ENCODE measurements at places on chromosomes 1 and 21.

GRCh38 chr1:167749741-167750140 lies 28.0 kb downstream of the MPZL1 start:
- no peak for DNase-seq

DNA sequence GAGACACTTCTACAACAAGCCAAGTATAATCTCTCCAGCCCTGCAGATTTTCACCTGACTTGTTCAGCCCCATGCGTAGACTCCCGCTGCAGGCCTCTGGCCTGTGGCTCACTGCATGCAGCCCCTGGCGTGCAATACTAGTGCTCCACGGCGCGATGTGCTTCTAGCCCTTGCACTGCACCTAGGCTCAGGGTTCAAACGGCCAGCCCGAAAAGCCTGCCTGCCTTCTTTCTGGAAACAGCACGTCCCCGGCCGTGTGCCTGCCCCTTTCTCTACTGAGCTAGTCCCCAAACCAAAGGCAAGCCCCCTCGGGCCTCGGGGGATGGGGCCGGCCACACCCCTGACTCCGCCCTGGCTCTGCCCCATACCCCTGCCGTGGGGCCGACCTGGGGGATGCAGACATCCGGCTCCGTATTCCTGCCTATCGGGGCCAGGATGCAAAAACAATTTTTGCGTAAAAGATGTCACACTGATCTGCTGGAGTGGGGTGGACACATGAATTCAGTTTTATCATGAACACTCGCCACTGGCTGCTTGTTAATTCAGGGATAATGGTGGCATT lies 26.3 kb upstream of the TRAPPC10 start:
- no peak for DNase-seq

DNA sequence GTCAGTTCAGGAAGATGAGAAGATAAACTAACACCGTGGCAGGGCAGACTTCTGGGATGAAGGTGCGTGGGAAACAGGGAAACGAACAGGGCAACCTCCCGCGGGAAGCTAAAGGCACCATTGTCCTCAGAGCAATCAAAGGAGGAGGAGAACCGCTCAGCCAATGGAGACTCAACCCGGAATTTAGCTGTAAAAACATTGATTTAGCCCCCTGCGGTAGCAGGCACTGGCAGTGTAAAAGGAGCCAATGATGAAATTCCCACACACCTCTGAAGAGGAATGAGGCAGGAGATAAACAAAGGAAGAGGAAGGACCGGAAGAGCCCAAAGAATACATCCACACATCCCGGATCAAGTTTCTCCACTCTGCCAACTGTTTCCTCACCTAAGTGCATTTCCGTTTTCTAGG lies 19.5 kb downstream of the HLCS start:
- no peak for DNase-seq

DNA sequence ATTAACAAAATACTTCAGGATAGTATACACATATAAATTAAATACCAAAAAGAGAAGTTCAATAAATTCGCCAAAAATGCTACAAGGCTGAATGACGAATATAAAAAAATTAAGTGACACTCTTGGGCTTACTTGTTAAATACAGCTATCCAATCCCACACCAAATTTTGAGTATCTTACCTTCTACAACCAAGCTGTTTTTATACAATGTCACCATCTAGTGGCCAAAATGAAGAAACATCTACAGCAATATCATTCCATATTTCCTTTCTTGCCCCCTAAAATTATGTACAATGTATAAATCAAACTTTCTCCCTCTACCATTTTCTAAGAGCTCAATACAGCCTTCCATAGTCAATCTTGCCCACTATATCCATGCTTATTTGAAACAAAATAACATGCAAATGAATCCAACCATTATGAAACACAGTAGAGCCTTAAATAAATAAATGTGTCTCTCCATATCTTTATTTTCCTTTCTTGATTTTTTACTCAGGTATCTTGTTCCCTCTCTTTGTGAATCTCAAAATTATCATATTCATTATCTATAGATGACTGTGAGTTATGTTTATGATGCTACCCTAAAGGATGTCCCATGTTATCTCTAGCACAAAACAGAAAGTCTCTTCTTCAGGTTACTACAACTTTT lies 86.3 kb downstream of the ACBD6 start:
- peak; percentile 31 for DNase-seq

DNA sequence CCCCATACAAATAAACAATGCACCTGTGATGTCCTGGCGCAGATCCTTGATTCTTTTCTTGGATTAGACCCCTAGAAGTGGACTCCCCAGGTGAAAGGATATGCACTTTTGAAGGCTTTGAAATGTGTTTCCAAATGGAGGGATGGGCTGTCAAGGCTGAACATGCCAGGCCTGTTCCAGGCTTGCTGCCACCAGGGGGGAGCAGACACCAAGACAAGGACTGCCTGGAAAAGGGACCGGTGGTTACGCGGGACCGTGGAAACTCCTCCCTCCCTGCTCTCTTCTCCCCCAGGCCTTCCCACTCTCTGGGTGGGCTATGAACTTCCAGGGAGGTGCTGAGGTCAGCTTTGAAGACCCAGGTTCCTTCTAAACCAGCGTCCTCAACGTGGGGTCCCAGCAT lies 12.7 kb downstream of the C1QB start:
- no peak for DNase-seq

- DNase-seq: no peak
Observed at GRCh38 chr1:206748348-206749030, 22.1 kb upstream of the IL19 start.

DNA sequence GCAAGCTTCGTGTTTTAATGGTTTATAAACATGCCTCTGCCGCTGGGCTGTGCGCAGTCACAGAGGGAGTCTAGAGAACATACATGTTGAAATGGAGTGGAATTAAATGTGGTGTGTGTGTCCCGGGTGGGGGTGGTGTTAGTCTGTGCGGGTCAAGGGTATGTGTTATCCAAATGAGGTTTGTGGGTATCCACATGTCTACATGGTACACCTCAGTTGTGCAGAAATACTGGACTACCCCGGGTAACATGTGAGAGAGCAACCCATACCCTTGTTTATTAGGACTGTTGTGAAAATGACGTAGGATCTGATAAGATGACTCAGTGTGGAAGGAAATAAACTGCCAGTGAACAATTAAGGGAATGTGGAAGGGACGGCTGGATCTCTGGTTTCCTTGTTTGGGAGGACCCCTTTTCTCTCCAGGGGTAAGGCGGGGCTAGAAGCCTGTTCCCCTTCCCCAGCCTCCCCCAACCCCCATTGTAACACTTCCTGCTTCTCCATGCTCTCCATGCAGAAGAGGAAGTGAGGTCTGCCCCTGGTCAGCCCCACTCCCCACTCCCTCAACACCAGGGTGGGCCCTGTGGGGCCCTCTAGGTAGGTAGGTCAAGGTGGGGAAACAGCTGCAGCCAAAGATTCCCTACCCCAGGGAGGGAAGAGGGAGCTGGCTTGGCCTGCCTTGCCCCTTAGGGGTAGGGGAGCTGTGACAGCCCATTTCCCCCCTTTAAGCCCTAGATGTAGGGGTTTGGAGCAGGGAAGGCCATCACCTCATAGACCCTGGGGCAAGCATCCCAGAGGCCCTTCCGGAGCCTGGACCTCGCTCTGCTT lies 690 bp downstream of the EPS8L3 start:
- no peak for DNase-seq

GRCh38 chr1:200838676-200839445 lies 33.9 kb upstream of the GPR25 start:
- no peak for DNase-seq

- DNase-seq: no peak
Observed at GRCh38 chr1:87197156-87197555, 131.5 kb upstream of the LMO4 start.

- no peak for DNase-seq
Observed at GRCh38 chr1:220879509-220880361, 492 bp downstream of the HLX start.

GRCh38 chr1:63024132-63024531 lies 240.2 kb downstream of the ATG4C start:
- DNase-seq: no peak

DNA sequence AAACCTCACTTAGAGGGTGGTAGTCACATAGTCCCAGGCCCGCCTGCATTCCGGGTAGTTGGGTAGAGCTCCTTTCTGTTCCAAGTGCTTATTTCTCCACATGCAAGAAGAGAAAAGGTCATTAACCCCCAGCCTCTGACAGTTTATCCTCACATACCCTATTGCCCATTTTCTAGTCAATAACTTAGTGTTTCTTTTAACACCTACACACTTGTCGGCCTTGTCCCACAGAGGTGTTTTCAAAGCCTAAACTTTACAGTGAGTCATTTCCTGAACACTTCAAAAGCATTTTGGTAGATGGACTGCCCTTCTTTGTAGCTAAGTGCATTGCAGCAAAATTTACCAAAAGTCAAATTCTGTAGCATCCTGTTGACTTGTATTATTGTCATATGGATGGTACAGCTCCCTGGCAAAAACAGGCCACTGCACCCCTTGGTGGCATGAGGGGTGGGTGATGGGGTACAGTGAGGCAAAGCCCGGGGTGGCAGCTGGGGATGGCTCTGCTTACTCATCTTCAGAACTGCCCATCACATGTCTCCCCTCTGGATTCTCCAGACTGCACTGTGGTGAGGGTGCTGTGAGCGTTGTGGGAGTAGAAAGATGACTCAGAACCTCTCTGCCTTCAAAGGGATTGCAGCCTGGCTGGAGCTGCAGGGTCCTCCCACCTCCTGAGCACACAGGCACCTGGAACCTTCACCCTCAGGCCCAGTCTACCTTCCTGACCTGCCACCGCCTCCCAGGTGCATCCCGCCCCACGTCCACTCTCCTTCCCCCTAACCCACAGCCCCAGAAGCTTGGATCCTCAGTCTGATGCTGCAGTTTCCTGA lies 45.8 kb upstream of the DMRTB1 start:
- DNase-seq: no peak

GRCh38 chr21:34054259-34054658 lies 19.1 kb upstream of the MRPS6 start:
- peak; percentile 94 for DNase-seq

- no peak for DNase-seq
Observed at GRCh38 chr1:18714404-18715175, 83.9 kb downstream of the PAX7 start.

DNA sequence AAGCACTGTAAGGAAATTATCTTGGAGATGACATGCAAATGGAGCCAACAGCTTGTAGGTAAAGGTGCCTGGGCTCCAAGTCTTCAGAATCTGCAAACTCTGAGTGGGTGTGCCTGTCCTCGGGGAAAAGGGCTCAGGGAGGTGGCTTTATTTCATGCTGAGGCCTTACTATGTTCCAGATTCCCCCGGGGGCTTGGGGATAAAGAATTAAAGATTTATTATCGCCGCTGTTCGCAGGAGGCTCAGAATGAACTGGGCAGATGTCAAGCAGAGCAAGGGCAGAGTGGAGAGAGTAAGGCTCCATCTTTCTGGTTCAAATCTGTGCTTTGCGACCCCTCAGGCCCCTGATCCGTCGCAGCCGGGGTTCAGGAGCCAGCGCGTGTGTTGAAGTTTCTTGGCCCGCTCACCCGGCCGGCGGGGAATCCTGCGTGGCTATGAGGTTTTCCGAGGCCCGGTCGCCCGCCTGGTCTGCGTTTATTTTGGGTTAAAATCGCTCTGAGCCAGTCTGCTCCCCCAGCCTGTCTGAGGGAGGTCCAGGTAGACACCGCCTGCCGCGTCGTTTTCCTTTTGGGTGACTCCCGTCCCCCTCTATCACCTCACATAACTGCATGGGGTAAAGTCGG lies 19.5 kb downstream of the RHOU start:
- DNase-seq: no peak

DNA sequence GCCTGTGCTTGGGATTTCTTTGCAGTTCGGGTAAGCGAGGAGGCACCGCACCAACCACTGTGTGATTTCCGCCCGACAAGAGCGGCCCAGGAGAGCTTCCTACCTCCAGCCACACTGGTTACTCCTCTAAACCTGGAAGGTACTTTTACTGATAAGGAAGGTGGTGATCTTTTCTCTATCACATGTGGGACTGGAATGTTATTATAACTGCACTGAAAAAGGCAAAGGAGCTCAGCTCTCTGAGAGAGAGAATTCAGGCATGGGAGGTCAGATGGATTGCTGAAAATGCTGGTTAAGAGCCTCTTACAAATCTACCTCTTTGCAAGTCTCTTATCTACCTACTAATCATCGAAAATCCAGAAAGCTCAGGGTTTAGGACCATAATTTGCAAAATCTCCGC lies 7.7 kb upstream of the KCNE1 start:
- DNase-seq: no peak

DNA sequence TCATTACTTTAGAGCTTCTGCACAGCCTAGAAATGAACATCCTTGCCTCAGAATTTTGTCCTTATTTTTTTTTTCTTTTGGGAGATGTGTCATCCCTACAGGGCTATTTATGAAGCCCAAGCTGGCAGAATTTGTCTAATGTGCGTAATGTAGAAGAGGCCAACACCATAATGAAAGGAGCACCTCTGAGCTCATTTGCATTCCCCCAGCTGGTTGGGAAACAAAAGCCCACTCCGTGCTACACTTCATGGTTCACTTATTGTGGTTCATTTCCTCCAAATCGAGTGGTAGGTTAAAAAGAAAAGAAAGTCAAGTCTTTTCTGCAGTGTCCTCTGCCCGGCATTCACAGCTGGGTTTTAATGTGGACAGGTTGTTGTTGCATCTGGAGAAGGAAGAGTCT lies 73.5 kb downstream of the KAZN start:
- no peak for DNase-seq

DNA sequence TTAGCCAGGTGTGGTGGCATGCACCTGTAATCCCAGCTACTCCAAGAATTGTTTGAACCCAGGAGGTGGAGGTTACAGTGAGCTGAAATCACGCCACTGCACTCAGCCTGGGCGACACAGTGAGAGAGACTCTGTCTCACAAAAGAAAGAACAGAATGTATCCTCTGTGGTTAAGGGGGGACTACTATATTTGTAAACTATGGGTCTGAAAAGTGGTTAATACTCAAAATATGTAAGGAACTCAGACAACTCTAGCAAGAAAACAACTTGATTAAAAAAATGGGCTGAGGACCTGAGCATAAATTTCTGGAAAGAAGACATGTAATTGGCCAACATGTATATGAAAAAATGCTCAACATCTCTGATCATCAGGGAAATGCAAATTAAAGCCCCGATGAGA lies 11.2 kb downstream of the FNBP1L start:
- no peak for DNase-seq

DNA sequence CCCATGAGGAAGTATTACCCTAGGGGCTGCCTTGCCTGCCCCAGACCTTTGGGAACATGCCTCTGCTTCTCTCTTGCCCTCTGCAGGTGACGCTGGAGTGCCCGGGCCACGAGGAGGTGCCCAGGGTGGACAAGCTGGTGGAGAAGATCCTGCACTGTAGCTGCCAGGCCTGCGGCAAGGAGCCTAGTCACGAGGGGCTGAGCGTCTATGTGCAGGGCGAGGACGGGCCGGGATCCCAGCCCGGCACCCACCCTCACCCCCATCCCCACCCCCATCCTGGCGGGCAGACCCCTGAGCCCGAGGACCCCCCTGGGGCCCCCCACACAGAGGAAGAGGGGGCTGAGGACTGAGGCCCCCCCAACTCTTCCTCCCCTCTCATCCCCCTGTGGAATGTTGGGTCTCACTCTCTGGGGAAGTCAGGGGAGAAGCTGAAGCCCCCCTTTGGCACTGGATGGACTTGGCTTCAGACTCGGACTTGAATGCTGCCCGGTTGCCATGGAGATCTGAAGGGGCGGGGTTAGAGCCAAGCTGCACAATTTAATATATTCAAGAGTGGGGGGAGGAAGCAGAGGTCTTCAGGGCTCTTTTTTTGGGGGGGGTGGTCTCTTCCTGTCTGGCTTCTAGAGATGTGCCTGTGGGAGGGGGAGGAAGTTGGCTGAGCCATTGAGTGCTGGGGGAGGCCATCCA lies 7.8 kb upstream of the HTR6 start:
- no peak for DNase-seq

- DNase-seq: no peak
Observed at GRCh38 chr1:26702680-26703038, 6.8 kb downstream of the ARID1A start.

GRCh38 chr21:21373969-21374368 lies 375.8 kb downstream of the NCAM2 start:
- DNase-seq: no peak

- no peak for DNase-seq
Observed at GRCh38 chr1:78029793-78030192, 16.0 kb upstream of the GIPC2 start.
